ENCODE measurements at places on chromosomes 3 and 15.

DNA sequence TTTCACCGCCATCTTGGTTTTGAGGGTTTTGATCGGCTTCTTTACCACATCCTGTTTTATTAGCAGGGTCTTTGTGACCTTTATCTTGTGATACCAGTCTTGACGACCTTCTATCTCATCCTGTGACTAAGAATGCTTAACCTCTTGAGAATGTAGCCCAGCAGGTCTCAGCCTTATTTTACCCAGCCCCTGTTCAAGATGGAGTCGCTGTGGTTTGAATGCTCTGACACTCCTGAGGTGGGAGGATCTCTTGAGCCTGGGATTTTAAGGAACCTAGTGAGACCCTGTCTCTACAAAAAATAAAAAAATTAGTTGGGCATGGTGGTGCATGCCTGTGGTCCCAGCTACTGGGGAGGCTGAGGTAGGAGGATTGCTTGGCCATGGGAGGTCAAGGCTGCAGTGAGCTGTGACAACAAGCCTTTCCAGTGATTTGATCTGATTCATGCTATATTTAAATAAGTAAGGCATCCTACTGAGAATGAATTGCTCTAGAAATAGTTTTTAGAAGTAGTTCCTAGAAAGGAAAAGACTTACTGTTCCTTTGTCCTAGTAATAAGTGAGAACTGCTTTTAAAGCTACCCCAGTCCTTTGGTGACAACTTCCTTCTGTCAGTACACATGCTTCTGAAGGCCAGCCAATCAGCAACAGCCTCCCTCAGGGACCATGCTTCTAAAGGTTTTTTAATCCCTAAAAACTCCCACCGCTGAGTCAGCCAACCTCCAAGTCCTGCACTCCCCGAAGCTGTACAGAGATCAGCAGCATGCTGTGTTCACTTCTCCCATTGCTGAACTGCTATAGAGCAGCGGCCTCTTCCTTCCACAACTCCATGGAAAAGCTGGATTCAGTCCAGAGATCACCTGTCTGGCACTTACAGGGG, 9.1 kb upstream of the CEMIP start:
- DNase-seq: peak; percentile 72

GRCh38 chr3:78427303-78427702, 1340.5 kb downstream of the ROBO1 start:
- DNase-seq: no peak

DNA sequence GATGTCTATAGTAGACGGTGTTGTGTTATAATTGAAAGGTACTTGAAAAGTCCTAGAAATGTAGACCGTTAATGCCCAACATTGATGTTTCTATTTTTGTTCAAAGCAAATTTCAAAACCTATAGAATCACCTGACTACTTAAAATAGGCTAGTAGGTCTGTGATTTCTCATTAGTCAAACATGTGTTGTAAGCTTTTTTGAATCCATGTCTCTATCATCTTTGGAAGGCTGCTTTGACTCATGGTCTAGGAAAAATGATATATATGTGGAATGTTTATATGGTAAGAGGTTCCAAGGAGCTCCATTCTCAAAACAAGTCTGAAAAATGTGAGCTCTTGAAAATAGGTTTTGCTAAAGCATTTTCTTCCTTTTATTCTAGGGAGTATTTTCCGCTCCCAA, 375.3 kb downstream of the LPP start:
- peak; percentile 78 for DNase-seq

DNA sequence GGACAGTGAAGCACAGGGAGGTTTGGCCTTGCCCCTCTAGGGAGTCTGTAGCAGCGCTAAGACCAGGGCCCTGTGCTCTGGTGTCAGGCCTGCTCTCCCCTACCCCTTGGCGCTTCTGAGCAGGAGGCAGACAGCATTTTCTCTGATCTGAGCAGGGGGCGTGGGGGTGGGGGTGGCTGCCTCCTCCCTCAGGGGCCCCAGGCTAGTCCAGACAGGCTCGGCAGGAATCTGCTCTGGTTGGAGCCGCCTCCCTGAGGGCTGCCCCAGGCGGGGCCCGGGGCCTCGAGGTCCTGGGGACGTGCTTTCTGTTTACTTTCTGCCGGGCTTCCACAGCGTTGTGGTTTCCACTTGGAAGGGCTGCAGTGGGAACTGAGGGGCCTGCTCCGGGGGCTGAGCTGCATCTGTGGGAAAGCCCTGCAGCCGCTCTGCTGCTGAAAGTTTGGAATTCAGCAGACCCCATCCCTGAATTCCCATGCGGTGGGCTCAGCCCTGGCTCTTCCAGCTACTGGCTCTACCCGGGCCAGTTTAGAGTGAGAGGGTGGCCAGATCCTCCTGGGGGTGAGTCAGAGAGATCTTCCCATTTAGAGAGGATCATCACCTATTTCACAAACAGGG, 105.4 kb downstream of the LINGO1 start:
- peak; percentile 71 for DNase-seq

DNA sequence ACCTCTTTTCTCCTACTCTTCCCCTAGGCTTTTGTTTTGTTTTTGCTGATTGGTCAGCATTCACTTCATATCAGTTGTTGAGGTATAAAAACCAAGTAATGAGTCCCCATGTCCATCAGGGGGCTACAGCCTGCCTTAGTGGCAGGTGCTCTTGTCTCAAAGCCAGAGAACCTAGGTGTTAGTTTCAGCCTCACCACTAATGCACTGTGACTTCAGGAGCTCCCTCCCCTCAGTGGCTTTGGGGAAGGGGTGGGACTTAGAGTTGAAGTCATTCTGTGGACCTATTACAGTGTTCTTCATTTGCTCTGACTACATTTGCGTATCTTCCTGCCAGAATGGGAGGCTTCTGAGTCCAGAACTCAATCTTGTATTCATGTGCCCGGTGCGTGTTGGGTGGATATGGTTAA, 41.6 kb downstream of the NR2C2 start:
- no peak for DNase-seq

DNA sequence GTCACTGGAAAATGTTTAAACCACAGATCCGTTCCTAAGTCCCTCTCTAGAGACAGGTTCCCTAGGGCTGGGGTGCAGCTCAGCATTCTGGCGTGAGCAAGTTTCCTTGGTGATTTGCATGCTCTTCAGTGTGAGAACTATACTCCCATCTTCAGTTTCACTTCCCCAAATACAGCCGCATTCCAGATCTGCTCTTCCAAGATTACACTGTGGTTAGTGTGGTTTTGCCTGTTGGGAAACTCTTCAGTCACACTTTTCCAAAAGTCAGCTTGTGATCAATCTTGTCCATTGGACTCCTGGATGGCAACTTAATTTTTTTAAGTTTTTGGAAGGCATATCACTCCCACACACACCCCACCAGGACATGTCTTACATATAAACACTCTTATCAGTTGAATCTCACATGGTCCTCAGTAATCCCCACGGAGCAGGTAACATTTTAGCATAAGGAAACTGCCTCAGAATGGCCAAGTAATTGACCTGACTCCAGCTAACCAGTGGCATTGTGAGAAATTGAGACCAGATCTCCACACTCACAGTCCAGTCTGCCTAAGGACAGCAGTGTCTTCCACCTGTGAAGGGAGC, 33.5 kb upstream of the PTPN23 start:
- DNase-seq: peak; percentile 90

DNA sequence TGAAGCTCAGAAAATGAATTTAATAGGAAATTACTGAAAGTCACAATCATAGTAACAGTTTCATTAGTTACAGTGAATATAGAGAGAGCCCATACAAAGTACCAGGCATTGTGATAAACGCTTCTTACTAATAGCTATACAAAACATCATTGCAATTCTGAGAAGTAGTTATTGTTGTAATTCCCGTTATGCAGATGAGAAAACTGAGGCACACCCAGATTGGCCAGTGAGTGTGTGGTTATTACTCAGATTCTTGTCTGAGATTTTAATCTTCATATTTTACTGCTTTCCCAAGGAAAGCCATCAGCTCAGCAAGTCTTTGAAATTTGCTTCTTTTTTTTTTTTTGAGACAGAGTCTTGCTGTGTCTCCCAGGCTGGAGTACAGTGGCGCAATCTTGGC, 14.3 kb downstream of the FLNB start:
- peak; percentile 58 for DNase-seq

DNA sequence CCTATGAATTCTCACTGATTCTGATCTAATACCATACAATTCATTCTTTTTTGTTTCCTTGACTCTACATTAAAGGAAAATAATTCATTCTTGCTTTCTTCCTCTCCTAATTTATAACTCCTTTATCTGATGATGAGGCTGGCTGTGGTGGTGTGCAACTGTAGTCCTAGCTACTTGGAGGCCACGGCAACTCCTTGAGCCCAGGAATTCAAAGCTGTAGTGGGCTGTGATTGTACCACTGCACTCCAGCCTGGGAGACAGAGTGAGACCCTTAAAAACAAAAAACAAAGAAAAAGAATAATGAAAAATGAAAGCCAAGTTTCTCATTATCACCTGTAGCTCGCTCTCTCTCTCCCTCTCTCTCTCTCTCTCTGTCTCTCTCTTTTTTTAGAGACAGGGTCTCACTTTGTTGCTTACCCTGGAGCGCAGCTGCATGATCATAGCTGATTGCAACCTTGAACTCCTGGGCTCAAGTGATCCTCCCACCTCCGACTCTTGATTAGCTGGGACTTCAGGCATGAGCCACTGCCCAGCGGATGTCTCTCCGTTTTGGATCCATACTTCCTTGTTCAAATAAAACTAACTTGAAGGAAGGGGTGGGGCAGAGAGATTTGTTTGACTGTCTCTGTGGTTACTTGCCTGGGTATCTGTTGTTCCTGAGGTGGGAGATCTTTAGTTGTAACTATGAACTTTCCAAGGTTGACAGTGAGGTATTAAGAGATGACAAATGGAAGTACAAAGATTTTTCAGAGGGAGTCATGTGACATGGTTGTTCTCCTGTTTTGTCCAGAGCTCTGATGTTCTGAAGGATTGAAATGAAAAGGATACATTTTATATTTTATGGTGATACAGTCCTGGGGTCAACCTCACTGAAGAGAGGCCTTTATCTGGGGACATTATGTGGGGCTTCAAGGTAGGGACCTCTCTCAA, 46.9 kb downstream of the STARD9 start:
- peak; percentile 14 for DNase-seq

GRCh38 chr15:88571153-88571851, 24.8 kb upstream of the DET1 start:
- DNase-seq: no peak

- peak; percentile 60 for DNase-seq
Observed at GRCh38 chr3:134486577-134487041, 752 bp downstream of the CEP63 start.

- peak; percentile 70 for DNase-seq
Observed at GRCh38 chr15:49423901-49424550, 984 bp downstream of the FGF7 start.

DNA sequence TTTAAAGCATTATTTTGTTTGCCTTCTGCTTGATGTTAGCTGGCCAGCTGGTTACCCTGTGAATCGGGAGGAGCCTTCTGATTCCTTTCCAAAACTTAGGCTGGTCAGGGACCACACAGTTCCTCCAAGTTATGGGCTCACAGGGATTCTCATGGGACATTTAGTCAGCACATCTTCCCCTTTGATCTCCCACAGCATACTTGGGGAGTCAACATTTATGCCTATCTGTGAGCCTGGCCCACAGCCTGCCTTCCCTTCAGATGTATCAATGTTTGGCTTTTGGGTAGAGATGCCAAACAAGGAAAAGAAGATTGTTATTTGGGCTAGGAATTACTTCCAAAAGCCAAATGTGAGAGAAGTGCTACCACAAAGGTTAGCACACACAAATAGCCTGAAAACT, 32.6 kb upstream of the DCP1A start:
- DNase-seq: no peak

DNA sequence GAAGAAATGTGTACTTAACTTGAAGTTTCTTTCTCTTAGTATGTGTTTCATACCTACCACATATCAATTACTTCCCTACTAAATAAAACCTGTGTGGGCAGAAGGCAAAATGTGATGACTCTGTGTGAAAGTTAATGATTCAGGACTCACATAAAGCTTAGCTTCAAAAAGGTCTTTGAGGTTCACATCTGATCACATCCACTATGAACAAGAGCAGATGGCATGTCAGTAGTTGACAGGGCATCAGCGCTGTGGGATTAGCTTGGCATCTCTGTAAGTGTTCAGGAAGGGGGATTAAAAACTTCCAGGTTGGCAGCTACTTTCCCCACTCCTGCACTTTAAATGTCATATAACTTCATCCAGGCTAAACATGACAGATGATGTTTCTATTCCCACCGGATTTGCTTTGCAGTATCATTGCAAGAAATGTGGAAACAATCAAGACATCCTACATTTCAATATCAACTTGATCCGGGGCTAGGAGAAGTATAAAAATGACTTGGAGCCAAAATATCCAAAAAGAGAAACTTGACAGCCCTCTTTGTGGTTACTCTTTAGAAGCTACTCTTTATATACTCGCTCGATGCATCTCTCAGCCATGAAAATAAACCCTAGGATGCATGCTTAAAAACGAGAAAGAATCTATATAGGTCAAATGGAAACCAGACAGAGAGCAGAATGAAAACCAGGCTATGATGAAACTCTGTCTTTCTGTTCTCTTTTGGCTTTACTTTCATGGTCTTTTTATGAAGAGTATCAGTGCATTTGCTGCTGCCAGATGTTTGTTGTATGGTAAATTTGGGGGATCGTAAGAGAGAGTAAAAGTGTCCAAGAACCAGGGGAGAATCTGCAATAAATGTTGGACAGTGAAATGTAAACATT, 273.1 kb upstream of the ALCAM start:
- no peak for DNase-seq

DNA sequence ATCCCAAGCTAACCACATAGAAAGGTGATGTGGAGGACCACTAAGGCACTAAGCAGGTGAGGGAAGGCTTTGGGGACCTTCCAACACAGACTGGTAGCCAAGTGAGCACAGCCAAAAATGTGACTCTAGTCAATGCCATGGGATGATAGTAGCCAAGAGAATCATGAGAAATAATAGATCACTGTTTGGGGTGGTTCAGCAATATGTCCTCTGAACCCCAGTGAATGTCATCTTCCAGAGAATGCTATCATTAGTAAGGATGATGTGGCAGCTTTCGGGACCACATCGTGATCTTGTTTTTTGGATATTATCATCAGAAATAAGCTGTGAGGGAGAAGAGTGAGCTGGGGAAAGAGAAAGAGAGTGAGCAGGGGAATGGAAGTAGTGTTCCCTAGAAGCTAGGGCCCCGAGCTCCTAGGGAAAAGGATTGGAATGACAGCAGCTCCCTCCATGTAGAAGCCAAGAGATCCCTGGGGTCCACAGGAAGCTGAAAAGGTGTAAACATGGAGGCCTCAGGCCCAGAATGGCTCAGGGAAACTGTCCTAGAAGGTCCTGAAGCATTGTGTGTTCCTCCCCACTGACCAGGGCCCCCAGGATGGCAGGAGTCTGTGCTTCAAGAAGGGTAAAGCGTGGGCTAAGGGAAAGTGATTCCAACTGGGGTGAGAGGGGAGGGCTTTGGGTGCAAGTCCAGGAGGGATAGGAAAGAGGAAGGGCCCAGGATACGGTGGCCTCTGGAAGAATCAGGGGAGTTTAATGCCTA, 56.6 kb upstream of the KLF13 start:
- no peak for DNase-seq

- no peak for DNase-seq
Observed at GRCh38 chr3:184666442-184666841, 45.4 kb downstream of the MAGEF1 start.

- DNase-seq: no peak
Observed at GRCh38 chr15:52872036-52872818, 82.1 kb upstream of the ONECUT1 start.

DNA sequence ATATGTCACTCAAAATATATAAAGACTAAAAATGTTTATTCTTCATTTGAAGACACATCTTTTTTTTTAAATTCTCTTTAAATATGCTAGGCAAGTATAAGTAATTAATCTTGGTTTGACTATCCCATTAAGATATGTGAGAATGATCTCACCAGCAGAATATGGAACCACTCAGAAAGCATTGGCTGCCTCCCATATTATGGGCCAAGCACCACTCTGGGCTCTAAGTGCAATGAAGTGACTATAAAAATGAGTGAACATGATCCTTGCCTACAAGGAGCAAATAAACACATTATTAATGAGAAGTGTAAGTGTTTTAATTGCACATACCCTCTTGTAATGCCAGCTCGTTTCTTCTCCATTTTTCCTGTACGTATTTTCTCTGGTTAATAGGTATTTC, 328.5 kb downstream of the NAALADL2 start:
- DNase-seq: peak; percentile 9
